ENCODE measurements at places on chromosomes 11 and 22.

GRCh38 chr11:95134491-95134890 is 44.8 kb downstream of the ENDOD1 start:
- DNase-seq, result no peak

DNA sequence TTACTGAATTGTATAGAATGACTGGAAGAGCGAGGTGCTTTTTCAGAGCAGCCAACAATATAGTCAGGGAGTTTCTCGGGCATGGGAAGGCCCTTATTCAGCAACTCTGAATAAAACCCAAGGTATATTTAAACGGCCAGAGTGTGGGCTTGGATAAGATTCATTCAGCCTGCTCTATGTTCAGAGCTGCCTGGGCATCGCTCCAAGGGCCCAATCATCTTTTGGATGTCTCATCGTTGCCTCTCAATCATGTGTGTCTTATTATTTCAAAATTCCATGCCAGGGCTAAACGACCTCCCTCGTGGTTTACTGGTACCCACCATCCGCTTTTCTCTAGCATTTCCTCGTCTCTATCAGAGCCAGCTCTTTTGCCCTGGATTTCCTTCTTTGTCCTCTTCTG is 19.5 kb upstream of the NTM start:
- no peak for DNase-seq

GRCh38 chr22:22710719-22711531 is 66.5 kb downstream of the GGTLC2 start:
- peak; percentile 82 for DNase-seq

DNA sequence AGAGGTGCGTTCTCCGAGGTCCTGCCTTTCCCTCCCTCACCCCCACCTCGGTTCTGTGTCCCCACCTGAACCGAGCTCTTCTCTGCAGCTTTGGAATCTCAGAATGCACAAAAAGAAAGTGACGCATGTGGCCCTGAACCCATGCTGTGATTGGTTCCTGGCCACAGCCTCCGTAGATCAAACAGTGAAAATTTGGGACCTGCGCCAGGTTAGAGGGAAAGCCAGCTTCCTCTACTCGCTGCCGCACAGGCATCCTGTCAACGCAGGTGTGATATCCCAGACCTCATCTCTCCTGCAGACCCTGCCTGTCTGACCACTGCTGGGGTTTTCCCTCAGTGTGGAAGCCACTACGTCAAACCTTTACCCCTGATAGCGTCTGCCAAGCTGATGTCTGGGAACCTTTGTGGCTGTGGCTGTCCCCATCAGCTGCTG is 13.9 kb downstream of the ACP2 start:
- peak; percentile 43 for DNase-seq

GRCh38 chr11:28169816-28170215 is 61.6 kb downstream of the METTL15 start:
- DNase-seq, result no peak

- DNase-seq, result no peak
Measured at GRCh38 chr11:126701520-126701897, 299.1 kb downstream of the KIRREL3 start.

DNA sequence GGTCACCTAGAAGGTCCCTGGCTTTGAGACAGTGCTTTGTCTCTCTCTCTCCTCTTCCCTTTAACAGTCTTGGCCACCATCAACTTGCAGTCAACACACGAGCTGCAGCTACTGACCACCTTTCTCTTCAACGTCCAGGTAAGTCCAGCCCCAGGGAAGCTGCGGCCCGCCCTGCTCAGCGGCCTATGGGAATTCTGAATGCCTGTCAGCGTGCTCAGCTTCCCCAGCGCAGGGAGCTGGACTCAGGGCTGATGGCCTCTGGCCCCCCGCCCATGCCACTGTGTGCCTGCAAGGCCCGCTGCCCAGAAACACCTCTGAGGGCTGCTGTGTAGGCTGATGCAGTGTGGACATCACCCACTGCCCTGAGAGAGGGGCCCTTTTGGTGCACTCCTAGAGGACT is 32.5 kb downstream of the GLB1L2 start:
- DNase-seq, result no peak

GRCh38 chr11:96001037-96001436 is 77.1 kb upstream of the MTMR2 start:
- no peak for DNase-seq

DNA sequence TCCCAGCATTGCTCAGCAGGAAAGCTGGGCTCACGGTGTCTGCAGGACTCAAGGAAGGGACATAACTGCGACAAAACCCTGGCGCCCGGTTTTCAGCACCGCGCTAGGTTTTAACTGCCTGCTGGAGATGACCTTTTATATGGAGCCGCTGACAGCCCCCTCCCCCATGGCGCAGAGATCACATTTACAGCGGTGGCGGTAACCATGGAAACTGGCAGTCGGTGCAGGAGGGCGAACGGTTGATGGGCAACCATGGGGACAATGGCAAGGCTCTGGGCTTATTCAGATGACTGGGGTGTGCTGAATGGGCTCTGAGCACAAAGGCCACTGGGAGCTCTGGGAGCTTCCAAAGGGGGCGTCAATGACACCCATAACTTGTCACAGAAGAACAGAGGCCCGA is 37.2 kb downstream of the CELSR1 start:
- no peak for DNase-seq

DNA sequence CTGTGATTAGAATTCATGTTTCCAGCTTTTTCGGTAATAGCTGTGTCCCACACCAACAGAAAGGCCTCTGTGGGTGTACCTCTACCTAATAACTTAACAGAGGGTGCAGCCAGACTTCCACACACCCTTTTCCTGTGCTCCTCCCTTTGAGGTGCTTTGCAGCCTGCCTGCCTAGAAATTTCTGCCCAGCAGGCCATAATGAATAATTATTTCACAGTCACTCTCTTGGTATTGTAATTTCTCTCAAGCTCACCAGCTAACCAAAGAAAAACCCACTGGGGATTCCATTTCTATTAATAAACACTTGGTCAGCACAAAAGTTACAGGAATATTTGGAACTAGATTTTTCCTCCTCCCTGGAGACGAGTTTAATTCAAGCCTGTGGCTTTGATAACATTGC is 13.3 kb downstream of the WT1 start:
- DNase-seq, result no peak

- peak; percentile 29 for DNase-seq
Measured at GRCh38 chr11:129846508-129847335, 31.1 kb downstream of the TMEM45B start.

DNA sequence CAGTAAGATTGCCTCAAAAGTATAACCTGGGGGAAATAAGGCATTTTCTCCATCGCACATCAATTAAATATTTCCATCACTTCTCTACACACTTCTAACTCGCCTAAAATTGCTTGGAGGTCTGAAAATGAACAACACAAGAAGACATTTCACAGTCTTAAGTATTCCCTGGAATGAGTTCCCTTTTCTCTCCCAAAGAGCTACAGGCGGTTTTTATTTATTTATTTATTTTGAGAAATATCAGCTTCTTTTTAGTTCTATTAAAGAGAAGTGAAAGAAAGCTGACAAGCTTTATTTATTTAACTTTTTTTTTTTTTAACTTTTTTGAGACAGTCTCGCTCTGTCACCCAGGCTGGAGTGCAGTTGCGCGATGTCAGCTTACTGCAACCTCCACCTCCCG is 11.5 kb upstream of the PARVB start:
- no peak for DNase-seq

GRCh38 chr22:49350441-49351121 is 477.1 kb downstream of the BRD1 start:
- no peak for DNase-seq

DNA sequence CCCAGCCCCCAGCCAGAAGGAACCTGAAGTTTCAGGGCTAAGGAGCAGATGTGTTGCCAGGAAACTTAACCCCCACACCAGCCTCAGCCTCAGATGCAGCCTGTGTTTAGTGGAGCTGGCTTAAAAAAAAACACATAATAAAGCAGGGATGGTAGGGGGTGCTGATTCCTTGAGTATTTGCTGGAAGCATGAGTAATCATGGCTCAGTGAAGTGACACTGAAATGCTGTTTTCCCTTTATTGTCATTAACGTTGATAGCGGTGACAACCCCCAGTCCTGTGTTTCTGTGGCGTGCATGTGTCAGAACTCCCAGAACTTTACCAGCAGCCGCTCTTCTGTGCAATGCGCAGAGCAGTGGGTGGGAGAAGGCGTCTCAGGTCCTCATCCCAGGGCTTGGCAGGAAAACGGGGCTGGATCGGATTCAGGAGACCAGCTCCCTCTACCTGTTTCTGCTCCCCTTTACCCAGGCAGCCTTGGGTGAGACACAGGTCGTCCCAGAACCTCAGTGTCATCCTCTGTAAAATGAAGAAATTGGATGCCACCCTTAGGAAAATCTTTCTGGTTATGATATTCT is 1282.1 kb downstream of the TBC1D22A start:
- DNase-seq, result no peak

DNA sequence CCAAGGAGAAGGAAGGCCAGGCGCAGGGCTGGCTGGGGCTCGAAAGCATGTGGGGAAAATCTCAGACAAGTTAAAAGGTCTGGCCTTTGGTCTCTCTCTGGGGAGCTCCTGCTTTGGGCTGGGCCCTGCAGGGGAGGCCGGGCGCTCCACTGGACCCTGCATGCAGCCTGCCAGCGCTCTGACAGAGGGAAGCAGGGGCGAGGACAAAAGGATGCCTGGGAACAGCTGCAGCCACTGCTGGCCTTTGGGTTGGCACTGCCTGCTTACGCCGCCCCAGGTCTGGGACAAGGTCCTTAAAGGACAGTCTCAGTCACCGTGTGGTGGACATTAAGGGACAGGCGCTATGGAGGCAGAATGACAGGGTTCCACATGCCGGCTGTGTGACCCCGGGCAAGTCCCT is 56.4 kb upstream of the TTLL12 start:
- DNase-seq, result no peak

- DNase-seq, result no peak
Measured at GRCh38 chr11:16787035-16787742, 48.7 kb downstream of the C11orf58 start.

- DNase-seq, result no peak
Measured at GRCh38 chr11:60942219-60942618, 9.8 kb downstream of the SLC15A3 start.

GRCh38 chr11:42913731-42914130 is 398.1 kb upstream of the API5 start:
- DNase-seq, result no peak

- no peak for DNase-seq
Measured at GRCh38 chr11:46712874-46713576, 6.0 kb upstream of the F2 start.

DNA sequence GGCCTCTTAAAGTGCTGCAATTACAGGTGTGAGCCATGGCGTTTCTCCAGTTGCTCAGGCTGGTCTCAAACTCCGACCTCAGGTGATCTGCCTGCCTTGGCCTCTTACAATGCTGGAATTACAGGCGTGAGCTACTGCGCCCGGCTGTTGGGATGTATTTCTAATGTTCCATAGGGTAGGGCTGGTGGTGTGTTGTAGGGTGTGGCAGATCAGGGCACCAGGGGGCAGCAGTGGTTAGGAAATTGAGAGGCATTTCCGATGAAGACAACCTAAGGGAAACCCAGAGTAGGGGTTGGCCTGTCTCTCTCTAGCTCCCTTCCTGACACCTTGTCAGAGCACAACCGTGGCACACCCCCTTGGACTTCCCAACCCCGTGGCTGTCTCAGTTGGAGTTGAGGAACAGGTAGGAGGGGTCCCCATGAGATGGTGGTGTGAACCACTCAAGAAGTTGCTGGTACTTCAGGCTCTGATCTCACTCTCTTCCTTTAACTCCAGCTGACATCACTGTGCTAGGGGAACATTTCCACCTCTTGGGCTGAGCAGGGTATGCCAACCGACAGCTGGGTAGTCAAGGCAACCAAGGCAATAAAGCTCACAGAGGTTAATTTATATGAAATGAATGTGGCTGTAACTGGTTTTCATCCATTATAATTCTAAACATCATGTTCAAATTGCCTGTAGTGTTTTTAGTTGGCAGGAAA is 33.0 kb downstream of the YWHAH start:
- peak; percentile 87 for DNase-seq

- no peak for DNase-seq
Measured at GRCh38 chr11:46296528-46297448, 19.3 kb downstream of the CREB3L1 start.

GRCh38 chr11:60159868-60160267 is 23.0 kb downstream of the MS4A6A start:
- no peak for DNase-seq

- no peak for DNase-seq
Measured at GRCh38 chr11:28228196-28228895, 120.2 kb downstream of the METTL15 start.

- peak; percentile 28 for DNase-seq
Measured at GRCh38 chr22:43136255-43136654, 6.9 kb downstream of the MCAT start.

DNA sequence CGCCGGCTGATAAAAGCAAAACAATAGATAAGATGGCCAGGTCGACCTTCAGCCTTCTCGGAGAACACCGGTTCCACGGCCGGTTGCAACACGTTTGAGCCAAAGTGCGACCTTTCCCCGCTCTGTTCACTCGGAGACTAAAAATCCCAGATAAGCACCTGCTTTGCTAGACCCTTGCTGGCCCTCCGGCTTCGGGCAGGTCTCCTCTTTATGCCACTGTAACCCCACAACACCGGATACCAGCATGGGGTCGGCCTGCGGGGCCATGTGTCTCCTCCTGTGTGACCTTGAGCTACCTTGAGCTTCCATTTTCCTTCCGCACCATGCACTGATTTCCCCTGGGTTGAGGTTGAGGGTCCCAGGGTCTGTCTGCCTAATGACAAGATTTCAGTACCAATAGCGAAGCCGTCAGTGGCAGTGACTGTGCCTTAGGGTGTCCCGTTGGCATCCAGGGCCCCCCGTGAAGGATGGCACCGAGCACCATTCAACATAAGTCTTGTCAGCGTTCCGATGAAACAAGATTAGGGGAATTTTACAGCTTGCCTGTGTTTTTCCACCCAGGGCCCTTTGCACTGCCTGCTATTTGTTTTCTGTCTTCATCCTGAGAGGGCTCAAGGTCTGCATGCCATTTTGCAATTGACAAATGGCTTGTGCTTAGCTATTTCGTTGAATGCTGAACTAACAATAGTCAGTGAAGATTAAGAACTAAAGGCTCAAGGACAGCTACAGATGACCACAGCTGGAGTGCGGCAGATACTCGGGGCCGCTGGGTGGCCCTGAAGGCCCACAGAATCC is 118.6 kb downstream of the KCNQ1 start:
- DNase-seq, result no peak

DNA sequence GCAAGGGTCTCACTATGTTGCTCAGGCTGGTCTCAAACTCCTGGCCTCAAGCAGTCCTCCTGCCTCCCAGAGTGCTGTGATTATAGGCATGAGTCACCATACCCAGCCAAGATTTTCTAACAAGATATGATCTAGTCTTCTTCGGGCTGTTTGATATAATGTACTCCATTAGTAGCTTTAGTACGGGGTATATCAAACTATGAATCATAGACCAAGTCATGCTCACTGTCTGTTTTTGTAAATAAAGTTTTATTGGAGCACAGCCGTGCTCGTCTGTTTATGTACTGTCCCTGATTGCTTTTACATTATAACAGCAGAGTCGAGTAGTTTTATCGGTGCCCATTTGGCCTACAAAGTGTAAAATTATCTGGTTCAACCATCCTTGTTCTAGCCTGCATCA is 43.9 kb upstream of the GRIK4 start:
- DNase-seq, result no peak
